ENCODE measurements at places on chromosomes 5 and 9.

DNA sequence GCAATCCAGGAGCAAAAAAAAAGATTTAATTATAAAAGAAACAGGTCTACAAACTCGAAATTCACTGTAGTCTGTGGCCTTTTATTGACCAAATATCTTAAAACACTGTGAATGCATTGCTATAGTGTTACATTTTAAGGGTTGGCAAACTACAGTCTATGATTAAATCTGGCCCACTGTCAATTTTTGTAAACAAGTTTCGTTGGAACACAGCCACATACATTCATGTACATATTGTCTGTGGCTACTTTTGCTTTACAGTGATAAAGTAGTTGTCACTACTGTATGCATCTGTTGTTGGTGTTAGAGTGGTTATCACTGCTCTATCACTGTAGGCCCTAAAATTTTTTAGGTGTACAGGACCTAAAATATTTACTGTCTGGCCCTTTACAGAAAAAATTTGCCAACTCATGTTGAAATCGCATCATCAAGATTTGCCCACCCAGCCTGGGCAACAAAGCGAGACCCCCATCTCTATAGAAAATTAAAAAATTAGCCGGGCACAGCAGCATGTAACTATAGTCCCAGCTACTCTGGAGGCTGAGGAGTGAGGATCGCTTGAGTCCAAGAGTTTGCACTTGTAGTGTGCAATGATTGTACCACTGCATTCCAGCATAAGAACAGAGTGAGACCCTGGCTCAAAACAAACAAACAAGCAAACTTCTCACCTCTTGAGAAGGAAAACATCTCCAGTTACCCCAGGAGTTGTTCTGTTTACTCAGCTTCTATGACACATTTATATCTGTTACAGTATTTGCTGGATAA is 89.0 kb downstream of the ERBIN start:
- DNase-seq = no peak

- DNase-seq = no peak
Observed at GRCh38 chr5:33432656-33433055, 8.1 kb upstream of the TARS1 start.

DNA sequence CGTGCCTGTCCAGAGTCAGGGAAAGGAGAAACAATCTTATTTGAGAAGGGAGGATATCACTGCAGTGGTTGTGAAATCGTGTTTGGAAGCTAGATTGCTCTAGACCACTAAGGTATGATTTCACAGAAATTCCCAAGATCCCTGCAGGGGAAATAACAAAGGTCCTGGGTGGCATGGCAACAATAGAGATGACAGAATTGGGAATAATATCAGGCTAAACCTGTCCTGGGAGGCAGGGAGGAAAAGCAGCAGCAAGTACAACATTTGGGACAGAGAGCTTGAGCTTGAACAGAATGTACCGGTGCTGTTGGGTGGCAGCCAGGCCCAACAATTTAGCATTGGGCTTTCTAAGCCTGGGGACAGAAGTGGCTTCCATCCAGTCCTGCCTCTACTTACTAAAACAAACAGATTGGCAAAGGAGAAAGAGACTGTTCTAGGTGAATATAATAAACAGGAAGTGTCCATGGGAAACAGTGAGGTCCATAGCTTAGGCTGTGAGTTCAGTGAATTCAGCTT is 17.0 kb upstream of the ARHGAP26 start:
- no peak for DNase-seq

DNA sequence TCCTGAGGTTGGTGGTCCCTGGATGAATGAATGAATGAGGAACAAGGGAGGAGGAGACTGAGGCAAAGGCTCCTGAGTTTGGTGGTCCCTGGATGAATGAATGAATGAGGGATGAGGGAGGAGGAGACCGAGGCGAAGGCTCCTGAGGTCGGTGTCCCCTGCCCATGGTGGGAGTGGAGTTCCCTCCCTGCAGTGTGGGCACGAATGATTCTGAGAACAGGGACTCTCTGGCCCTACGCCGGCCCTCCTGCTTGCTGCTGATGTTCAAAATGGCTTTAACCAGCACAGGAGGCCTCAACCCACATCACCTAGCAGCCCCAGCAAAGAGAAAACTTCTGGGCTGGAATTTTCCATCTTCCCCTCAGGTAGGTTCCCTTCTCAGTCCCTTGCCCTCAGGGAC is 377.8 kb downstream of the IRX2 start:
- no peak for DNase-seq

GRCh38 chr5:154708207-154708606 is 47.0 kb upstream of the LARP1 start:
- DNase-seq = no peak

GRCh38 chr9:125435776-125436612 is 174.4 kb downstream of the GAPVD1 start:
- no peak for DNase-seq

- no peak for DNase-seq
Observed at GRCh38 chr9:122941582-122942234, 888 bp downstream of the RABGAP1 start.

GRCh38 chr5:132865668-132866341 is 464 bp downstream of the GDF9 start:
- no peak for DNase-seq

DNA sequence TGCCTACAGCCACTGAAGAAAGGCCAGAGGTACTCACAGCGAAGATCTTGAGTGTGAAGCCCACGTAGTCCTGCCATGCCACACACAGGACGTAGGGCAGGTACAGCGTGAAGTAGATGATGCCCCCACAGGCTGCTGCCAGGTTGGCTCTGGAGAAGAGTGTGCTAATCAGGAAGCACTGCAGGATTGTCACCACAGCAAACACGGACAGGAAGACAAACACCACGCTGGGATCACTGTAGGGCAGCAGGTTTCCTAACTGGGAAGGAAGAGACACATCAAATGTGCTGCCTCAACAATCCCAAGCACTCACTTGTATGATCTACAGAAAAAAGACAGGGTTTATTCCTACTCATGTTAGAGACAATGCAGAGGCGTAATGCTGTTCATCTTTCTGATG is 63.0 kb downstream of the NIPSNAP3B start:
- no peak for DNase-seq

GRCh38 chr9:17907779-17908508 is 329.1 kb downstream of the SH3GL2 start:
- DNase-seq = no peak

- DNase-seq = no peak
Observed at GRCh38 chr5:107437986-107438510, 232.7 kb downstream of the EFNA5 start.

GRCh38 chr5:178461004-178461730 is 129.0 kb downstream of the COL23A1 start:
- no peak for DNase-seq

- peak; percentile 30 for DNase-seq
Observed at GRCh38 chr5:158074992-158075769, 216.2 kb upstream of the CLINT1 start.

DNA sequence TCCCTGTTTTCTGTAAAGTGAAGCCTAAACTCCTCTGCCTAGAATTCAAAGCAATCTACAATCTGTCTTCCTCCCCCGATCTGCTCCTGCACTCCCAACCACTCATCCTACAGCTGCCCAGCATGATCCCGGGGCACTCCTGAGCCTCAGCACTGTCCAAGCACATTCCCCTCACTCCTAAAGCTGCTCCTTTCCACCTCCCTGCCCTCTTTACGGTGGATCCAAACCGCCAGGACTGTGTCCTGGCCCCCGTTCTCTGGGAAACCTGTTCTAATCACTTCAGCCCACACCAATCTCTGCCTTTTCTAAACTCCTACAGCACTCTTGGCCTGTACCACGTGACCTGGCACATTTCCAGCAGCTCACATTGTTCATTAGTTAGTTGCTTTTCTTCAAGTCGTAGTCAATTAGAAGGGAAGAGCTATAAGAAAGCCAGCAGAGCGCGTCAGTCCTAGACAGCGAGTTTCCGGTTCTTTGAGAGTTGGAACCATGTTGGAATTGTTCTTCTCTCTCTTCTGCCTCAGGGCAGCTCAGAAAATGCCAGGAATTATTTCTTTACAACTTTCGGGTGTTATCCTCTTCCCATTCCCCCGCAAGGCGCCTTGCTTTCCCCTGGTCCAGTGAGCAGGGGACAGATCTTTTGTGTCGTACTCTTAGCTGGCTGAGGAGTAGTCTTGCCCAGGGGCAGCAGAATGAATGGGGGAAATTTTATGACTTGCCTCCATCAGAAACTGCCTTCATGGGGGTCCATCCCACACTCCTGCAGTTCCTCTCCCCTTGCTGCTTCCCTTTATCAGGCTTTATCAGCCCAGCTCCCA is 60.7 kb downstream of the NRG2 start:
- DNase-seq = no peak

DNA sequence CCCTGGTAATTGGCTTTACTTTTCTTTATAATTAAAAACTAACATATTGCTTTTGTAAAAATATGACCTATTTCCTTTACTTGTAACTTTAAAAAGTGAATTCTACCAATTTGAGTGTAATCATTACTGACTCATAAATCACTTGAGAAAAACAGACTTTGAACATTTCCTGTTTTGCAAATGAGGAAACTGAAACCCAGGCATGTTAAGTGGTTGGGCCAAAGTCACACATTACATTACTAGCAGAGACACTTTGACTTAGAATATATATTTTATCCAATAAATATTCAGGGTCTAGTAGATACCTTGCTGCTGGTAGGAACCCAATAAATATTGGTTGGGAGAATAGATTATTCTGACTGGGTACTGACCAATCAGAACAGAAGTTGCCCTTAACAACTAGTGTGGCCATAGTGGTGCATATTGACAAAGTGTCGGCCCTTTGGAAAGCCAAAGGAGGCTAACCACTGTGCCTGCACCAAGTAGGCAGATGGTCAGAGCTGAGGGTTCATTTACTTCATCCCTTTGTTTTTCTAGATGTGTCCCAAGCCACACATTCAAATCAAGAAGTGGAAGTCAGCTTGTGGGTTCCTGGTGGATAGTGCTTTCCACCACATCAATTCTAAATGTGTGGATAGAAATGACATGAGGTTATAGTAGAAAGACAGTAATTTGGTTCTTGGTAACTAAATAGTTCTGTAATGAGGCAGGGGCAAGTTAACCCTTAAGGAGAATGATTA is 365.1 kb upstream of the RIOK2 start:
- no peak for DNase-seq

GRCh38 chr5:116032094-116032517 is at the start of gene ARL14EPL:
TSS of gene ARL14EPL (plus strand) at chr5:116032472. CDS start at chr5:116051466, 18,994 bp downstream.
- no peak for DNase-seq

DNA sequence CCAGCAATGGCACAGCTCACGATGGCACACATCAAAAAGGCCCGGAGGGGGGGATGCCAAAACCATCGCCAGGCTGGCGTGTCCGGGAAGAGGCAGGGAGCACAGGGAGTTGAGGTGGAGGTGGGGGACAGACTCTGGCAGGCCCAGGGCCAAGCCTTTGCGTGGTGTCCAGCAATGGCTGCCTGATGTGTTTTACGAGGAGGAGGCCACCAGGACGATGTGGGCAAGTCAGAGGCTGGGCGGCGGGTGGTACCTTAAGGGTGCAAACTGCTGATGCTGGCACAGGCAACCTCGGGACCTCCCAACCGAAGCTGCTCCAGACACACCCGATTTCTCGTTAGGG is 4.7 kb downstream of the VAV2 start:
- DNase-seq = no peak

GRCh38 chr5:112958093-112959088 is 18.2 kb upstream of the DCP2 start:
- peak; percentile 28 for DNase-seq

GRCh38 chr5:44546286-44546685 is 157.1 kb upstream of the FGF10 start:
- no peak for DNase-seq

GRCh38 chr9:74644023-74644422 is 146.9 kb downstream of the RORB start:
- DNase-seq = no peak

GRCh38 chr5:88646866-88647265 is 236.1 kb downstream of the MEF2C start:
- no peak for DNase-seq

DNA sequence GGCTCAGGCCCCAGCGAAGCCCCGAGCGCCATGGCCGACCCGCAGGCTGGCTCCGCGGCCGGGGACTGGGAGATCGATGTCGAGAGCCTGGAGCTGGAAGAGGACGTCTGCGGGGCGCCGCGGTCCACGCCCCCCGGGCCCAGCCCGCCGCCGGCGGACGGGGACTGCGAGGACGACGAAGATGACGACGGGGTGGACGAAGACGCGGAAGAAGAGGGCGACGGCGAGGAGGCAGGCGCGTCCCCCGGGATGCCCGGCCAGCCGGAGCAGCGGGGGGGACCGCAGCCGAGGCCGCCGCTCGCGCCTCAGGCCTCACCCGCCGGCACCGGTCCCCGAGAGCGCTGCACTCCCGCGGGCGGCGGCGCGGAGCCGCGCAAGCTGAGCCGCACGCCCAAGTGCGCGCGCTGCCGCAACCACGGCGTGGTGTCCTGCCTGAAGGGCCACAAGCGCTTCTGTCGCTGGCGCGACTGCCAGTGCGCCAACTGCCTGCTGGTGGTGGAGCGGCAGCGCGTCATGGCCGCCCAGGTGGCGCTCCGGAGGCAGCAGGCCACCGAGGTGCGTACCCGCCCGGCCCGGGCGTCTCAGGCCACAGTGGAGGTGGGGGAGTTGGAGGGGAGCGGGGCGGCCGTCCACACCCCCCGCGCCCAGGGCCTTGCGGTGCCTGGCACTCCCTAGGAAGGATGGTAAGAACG is 1.6 kb downstream of the DMRT2 start:
- no peak for DNase-seq

DNA sequence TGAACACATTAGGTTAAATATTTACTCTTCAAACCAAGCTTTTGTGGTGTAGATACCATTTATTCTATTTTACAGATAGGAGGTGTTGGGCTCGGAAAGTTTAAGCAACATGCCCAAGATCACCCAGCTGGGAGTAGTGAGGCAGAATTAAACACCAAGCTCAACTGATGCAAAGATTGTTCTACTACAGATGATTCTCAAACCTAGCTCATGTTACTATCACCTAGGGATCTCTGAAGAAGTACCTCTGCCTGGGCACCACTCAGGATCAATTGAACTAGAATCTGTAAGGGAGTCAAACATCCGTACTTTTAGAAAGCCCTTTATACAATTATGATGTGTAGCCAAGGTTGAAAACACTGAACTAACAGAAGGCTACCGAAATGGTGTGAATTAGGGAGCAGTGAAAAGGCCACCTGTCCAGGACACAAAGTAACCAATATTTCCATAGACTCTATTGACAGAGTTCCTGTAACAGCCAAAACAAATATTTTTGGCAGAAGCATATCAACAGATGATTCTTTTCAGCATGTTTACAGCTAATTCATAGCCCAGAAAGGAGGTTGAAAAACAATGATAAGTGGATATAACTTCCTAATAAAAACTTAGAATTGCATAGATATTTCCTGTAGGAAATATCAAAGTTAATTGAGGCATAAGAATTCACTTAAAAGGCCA is 158.5 kb upstream of the PTGER4 start:
- no peak for DNase-seq

- no peak for DNase-seq
Observed at GRCh38 chr5:2334719-2335118, 416.8 kb downstream of the IRX2 start.
